ENCODE measurements at places on chromosomes 2 and 18. TPM values are rescaled to one million over a fixed set of nuclear protein-coding genes. Genes with fewer than 3 reads are reported as not detected.

DNA sequence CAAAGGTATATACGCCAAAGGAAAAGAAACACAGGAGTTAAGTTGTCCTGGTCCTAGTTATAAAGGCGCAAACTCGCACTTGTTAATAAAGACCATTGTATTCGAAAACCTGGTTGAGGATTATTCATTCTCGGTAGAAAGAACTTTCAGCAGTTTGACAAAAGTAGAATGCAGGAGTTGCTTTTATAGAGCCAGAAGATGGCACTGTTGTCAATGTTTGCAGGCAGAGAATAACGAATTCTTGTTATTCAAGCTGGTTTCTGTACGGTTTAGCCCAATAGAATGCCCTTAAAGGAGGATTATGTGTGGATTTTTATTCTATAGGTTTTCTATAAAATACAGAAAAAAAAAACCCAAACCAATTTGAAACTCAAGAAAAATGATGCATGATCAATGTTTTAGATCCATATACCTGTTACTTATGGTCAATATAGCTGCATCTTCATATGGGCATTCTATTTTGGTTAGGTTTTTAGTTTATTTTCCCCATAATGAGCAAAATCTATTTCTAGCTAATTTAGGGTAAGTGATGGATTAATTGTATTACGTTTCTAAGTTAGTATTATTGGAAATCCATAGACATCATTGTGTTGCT, 510.3 kb downstream of the PLCL1 start:
- DNase-seq, result peak; percentile 26

DNA sequence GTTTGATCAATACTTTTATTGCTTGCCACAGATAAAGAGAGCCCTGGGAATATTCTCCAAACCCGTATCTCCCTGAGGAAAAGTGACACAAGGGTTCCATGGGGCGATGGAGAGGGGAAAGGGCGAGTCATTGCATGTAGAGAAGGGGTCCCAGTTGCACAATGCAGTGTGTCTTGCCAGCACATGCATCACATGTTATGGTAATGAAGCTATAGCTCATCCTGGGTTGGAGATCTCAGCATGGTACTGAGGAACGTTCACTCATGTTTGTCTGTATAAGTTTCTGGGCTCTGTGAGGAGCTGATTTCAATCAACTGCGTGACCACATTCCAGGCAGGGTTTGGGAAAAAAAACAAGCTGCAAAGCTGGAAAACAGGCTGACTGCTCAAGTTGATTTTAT, 220.7 kb upstream of the MC4R start:
- no peak for DNase-seq

- no peak for DNase-seq
Measured at GRCh38 chr2:104468846-104469245, 385.1 kb upstream of the POU3F3 start.

DNA sequence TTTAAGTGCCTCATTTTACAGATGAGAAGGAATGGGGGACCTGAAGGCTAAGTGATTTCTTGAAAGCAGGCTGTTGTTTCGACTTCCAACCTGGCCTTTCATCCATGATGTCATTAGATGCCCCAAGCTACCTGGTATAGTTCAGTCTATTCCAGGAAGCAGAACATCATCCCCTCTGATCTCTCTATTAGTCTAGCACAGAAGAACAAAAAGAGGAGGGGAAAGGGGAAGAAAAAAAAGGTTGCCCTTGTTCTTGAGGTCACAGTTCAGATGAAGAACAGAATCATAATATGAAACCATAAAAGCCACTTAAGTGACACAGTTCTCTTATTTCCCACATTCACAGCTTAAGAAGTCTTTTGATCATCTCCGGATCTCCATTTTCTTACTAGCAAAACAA, 386.2 kb upstream of the HNRNPA3 start:
- DNase-seq, result no peak

DNA sequence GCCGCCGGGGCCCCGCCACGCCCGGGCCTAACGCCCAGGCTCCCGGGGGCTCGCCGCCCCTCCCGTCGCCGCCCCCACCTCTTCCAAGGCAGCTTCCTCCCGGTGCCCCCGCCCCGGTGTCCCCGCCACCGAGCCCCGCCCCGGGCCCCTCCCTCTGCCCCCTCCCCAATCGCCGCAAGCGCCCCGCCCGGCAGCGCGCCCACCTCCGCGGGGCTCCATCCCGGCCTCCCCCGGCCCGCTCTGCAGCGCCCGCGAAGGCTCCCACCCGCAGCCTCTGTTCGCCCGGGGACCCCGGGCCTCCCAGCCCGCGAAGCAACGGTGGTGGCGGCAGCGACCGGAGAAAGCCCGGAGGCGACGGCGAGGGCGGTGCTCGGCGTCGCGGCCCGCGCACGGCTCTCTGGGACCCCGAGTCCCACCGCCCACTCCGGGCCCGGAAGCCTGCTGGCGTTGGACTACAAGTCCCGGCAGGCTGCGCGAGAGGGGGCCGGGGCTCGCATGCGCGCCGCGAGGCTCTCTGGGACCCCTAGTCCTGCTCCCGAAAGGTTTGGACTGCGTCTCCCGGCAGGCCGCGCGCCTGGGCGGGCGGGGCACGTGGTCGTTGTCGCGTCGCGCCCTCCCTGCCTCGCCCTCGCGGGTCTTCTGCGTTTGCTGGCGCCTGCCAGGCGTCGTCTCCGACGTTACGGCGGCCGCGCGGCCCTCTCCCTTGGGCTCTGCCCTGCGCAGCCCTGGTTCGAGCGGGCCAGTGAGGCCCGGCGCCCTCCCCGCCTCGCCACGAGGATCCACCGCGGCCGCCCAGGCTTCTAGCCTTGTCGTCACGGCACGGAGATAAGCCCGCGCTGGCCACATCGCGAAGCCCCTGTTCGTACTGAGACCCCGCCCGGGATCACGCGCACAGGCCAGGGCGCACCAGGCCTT, at the start of gene STK25:
TSS of gene STK25 (minus strand) at position 345 of the 915 bp plus-strand sequence. CDS start 549 bp downstream, outside the sequence.
- DNase-seq, result peak; percentile 92

GRCh38 chr2:66445076-66445924, 10.4 kb downstream of the MEIS1 start:
- no peak for DNase-seq

- no peak for DNase-seq
Measured at GRCh38 chr2:69617744-69618143, 25.8 kb downstream of the AAK1 start.

- DNase-seq, result no peak
Measured at GRCh38 chr2:28726177-28726576, 25.5 kb upstream of the PPP1CB start.

GRCh38 chr2:172031536-172031935, 31.8 kb downstream of the METAP1D start:
- DNase-seq, result no peak

DNA sequence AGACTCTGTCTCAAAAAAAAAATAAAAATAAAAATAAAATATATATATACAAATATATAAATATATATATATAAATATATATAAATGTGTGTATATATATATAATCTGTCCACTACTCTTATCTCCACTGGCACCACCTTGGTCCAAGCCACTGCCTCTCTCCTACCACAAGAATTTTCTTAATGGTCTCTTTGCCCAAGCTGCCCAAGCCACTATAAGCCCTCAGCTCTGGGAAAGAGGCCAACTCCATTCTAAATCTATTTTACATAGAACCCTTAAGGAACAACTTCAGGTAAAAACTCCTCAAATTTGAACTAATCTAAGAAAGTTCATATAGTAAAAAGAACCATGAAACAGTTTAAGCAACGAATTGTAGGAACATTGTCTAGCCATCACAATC, 45.6 kb upstream of the GREB1L start:
- no peak for DNase-seq

- DNase-seq, result no peak
Measured at GRCh38 chr2:171505374-171505773, 16.9 kb upstream of the CYBRD1 start.

GRCh38 chr2:21449881-21450280, 326.1 kb downstream of the TDRD15 start:
- DNase-seq, result no peak

GRCh38 chr2:236238751-236239150, 25.5 kb downstream of the ASB18 start:
- no peak for DNase-seq

GRCh38 chr2:113116100-113116958, 11.1 kb upstream of the IL1RN start:
- DNase-seq, result no peak

GRCh38 chr2:68719912-68720311, 14.7 kb upstream of the ARHGAP25 start:
- DNase-seq, result no peak

DNA sequence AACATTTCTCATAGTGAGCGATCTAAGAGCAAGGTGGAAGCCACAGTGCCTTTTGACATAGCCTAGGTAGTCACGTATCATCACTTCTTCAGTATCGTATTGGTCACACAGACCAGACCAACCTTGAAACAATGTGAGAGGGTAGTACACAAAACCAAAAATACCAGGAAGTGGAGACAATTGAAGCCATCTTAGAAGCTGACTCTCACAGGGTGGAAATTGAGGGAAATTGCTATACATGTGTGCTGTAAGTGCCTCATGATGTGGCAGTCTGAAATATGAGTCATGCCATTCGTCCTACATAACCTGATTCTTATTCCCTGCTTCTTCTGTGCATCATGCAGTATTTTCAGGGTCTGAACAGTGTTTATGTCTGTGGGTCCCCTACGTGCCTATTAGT, 62.3 kb upstream of the STON1 start:
- no peak for DNase-seq

CNDP2 gene
- 311 TPM for polyA plus RNA-seq

CSRNP3 gene
- polyA plus RNA-seq, result 14.2 TPM

LYPD1 gene
- 107 TPM for polyA plus RNA-seq

SERPINE2 gene
- 123 TPM for polyA plus RNA-seq

CPO gene
- polyA plus RNA-seq, result 1.3 TPM

MARCHF4 gene
- 0.13 TPM for polyA plus RNA-seq

Data from left renal pelvis (tissue), 4 donors.